Thoracic aorta (tissue), 2 donors: ENCODE measurements at places on chromosomes 5 and 9.
A peak's percentile ranks its signal among the peaks of the same experiment; 100 is the strongest.

GRCh38 chr5:34584165-34584564 lies 72.0 kb upstream of the RAI14 start:
- H3K27me3 ChIP-seq, result no peaks in the 10 kb centered on the region
- no peak for DNase-seq
- H3K4me1 ChIP-seq, result no peaks in the 10 kb centered on the region
- H3K4me3 ChIP-seq, result no peak overlapping the region
- no peaks in the 10 kb centered on the region for H3K36me3 ChIP-seq

DNA sequence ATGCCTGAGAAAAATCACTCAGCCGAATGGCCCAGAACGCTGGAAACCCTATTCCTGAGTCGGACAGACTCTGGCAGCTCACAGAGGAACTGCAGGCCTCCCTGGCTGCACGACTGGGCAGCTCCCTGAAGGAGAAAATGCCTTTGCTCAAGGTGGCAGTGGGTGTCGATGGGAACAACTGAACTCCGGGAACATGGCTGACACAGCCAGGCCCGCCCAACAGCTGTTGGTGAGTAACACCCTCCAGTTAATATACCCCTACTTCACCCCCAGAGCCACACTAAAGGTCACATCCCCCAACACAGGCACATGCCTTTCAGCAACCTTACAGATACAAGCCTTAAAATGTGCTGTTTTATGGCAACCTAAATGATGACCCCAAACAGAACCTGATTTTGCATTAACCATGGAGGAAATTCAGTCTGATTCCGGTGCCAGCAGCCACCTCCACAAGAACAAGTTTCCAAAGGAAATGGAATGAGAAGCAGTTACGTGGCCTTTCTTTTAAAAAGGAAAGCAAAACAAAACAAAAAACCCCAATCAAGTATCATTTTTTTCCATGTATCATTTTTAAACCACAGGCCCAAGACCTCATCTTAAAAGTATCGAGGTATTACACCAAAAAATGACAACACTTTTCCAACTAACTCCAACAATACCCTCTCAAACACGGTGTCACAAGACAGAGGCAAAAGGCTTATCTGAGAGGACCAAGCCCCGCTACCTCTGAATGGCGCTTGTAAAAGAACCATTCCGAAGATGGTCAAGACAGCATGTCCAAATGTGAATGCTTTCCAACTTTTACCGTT lies 3.1 kb downstream of the KLF9 start:
- no peaks in the 10 kb centered on the region for H3K36me3 ChIP-seq
- DNase-seq, result peak; percentile 51
- no peaks in the 10 kb centered on the region for H3K27me3 ChIP-seq
- H3K4me1 ChIP-seq, result peaks cover 41% of the 10 kb centered on the region
- H3K4me3 ChIP-seq, result peak overlapping the region; percentile 92

DNA sequence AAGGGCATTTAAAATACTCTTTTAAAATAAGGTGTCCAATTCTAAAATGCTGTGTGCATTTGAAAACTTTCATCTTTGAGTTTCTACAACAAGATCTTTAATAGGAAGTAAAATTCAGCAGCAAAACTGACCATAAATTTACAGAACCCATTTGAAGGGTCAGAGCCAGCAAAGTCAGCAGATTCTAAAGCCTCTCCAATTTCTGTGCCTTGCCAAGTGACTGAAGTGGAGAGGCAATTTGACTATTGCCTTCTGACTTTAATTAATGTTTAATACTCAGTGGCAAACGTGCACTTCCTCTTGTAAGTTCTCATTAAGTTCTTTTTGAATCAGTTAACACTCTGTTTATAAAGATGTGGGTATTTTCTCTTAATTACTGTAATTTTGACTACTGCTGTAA lies 155.2 kb downstream of the BAAT start:
- no peaks in the 10 kb centered on the region for H3K36me3 ChIP-seq
- no peak overlapping the region for H3K27ac ChIP-seq
- no peak for DNase-seq
- H3K4me3 ChIP-seq, result no peak overlapping the region
- H3K4me1 ChIP-seq, result no peaks in the 10 kb centered on the region

DNA sequence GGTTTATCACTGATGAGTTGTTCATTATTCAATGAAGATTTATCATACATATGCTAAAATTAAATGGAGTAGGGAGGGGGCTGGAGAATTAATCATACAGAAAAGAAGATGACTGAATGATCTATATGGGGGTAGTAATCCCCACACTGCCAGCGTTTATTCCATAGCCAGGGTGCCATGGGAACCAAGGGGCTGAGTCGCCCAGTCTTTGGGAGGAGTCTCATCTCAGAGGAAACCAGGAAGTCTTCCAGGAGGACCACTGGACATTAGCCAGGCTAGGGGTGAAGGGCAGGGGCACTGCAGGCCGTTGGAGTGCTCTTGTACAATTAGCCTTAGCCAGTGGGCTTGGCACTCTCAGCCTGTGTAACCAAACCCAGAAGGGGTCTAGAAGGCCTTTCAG lies 226.5 kb downstream of the ARL15 start:
- no peak overlapping the region for H3K4me3 ChIP-seq
- H3K4me1 ChIP-seq, result peaks cover 3% of the 10 kb centered on the region
- no peaks in the 10 kb centered on the region for H3K36me3 ChIP-seq
- DNase-seq, result no peak
- no peak overlapping the region for H3K27ac ChIP-seq
- no peaks in the 10 kb centered on the region for H3K27me3 ChIP-seq

GRCh38 chr5:2191972-2192371 lies 309.2 kb upstream of the IRX4 start:
- H3K4me3 ChIP-seq, result no peak overlapping the region
- no peaks in the 10 kb centered on the region for H3K27me3 ChIP-seq
- H3K4me1 ChIP-seq, result no peaks in the 10 kb centered on the region
- H3K27ac ChIP-seq, result no peak overlapping the region

GRCh38 chr5:4156889-4157288 lies 561.3 kb downstream of the IRX1 start:
- DNase-seq, result no peak
- no peaks in the 10 kb centered on the region for H3K4me1 ChIP-seq
- no peaks in the 10 kb centered on the region for H3K27me3 ChIP-seq
- no peak overlapping the region for H3K27ac ChIP-seq
- no peaks in the 10 kb centered on the region for H3K36me3 ChIP-seq

GRCh38 chr9:77707383-77708063 lies 59.4 kb upstream of the GNA14 start:
- H3K27me3 ChIP-seq, result no peaks in the 10 kb centered on the region
- H3K4me3 ChIP-seq, result no peak overlapping the region
- H3K4me1 ChIP-seq, result peaks cover 18% of the 10 kb centered on the region
- peak; percentile 65 for DNase-seq
- H3K36me3 ChIP-seq, result no peaks in the 10 kb centered on the region
- H3K27ac ChIP-seq, result peak overlapping the region; percentile 58

GRCh38 chr5:95843733-95844223 lies 21.3 kb upstream of the GLRX start:
- H3K4me3 ChIP-seq, result no peak overlapping the region
- no peak for DNase-seq
- H3K4me1 ChIP-seq, result peaks cover 34% of the 10 kb centered on the region
- H3K27me3 ChIP-seq, result no peaks in the 10 kb centered on the region
- no peaks in the 10 kb centered on the region for H3K36me3 ChIP-seq

GRCh38 chr5:72885824-72886223 lies 69.4 kb downstream of the TNPO1 start:
- H3K27me3 ChIP-seq, result no peaks in the 10 kb centered on the region
- no peak overlapping the region for H3K4me3 ChIP-seq
- H3K27ac ChIP-seq, result no peak overlapping the region

- no peak for DNase-seq
- H3K27ac ChIP-seq, result peak overlapping the region; percentile 59
- peaks cover 66% of the 10 kb centered on the region for H3K4me1 ChIP-seq
- H3K36me3 ChIP-seq, result no peaks in the 10 kb centered on the region
- H3K27me3 ChIP-seq, result no peaks in the 10 kb centered on the region
Measured at GRCh38 chr9:131407717-131408195, 13.9 kb downstream of the PRRC2B start.

- no peaks in the 10 kb centered on the region for H3K36me3 ChIP-seq
- no peaks in the 10 kb centered on the region for H3K27me3 ChIP-seq
- DNase-seq, result no peak
- H3K4me3 ChIP-seq, result no peak overlapping the region
Measured at GRCh38 chr9:134607971-134608370, 33.6 kb upstream of the COL5A1 start.

GRCh38 chr5:116032094-116032517 lies at the start of gene ARL14EPL:
ARL14EPL (plus strand) TSS chr5:116032472; CDS start chr5:116051466, 18,994 bp downstream.
- no peaks in the 10 kb centered on the region for H3K36me3 ChIP-seq
- no peaks in the 10 kb centered on the region for H3K4me1 ChIP-seq
- H3K4me3 ChIP-seq, result no peak within 1 kb of the TSS
- no peaks in the 10 kb centered on the region for H3K27me3 ChIP-seq

DNA sequence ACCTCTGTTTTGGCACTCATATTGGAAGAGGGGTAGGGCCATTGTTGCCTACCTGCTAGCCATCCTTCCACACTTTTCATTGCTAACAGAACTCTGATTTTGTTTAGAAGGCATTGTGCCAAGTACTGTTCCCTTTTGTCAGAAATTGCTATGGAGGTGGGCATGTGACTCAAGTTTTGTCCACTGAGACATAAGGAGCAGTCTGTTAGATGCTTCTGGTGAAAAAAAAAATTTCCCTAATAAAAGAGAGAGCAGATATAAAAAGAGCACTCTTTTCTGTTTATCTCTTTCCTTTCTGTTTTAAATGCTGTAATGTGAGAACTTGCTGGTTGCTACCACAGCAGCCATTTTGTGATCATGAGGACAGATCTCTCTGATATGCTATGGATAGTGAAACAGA lies 21.9 kb upstream of the THG1L start:
- peaks cover 13% of the 10 kb centered on the region for H3K4me1 ChIP-seq
- H3K27ac ChIP-seq, result no peak overlapping the region
- no peak overlapping the region for H3K4me3 ChIP-seq

DNA sequence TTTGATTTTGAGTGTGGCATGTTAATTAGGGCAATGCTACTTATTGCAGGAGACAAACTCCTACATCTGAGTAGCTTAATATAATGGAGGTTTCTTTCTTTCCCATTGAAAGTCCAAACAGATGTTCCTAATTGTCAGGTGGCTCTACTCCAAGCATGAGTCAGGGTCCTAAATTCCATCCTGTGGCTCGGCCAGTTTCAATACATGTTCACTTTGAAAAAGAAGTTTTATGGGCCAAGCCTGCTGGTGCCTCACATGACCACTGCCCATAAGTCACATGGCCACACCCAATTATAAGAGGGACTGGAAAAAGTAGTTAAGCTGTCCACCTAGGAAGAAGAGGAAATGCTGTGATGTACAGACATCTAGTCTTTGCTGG lies 170.4 kb downstream of the ARRDC3 start:
- H3K27ac ChIP-seq, result peak overlapping the region; percentile 39
- H3K36me3 ChIP-seq, result no peaks in the 10 kb centered on the region
- H3K4me1 ChIP-seq, result peaks cover 14% of the 10 kb centered on the region
- peak overlapping the region; percentile 47 for H3K4me3 ChIP-seq

- no peaks in the 10 kb centered on the region for H3K27me3 ChIP-seq
- no peaks in the 10 kb centered on the region for H3K36me3 ChIP-seq
- H3K4me3 ChIP-seq, result no peak overlapping the region
- no peak for DNase-seq
- peaks cover 5% of the 10 kb centered on the region for H3K4me1 ChIP-seq
Measured at GRCh38 chr9:38227656-38228055, 158.6 kb upstream of the SHB start.

DNA sequence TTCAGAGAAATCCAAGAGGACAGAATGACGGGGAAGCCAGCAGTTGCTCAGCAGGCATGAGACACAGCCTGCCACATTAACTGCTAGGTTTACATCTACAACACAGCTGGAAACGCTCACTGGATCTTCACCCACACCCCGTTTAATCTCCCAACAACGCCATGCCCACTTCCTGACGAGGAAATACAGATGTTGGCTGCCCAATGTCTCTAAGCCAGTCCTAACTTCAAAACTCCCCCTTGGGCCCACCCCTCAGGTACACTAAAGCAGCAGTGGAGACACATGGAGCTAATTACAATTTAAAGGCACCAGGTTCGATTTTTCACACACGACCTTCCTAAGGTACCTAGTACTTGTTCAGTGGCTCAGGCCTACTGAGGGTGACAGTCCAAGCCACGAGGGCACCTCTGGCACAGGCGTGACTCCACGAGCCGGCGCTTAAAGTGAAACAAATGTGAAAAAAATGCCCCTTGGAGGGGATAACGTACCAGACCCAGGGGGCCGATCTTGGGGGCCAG lies 904 bp downstream of the RPL12 start:
- peak overlapping the region; percentile 85 for H3K27ac ChIP-seq
- peaks cover 35% of the 10 kb centered on the region for H3K4me1 ChIP-seq
- peaks cover 26% of the 10 kb centered on the region for H3K36me3 ChIP-seq
- peak overlapping the region; percentile 84 for H3K4me3 ChIP-seq

GRCh38 chr9:114050226-114050568 lies 27.9 kb downstream of the AMBP start:
- no peak for DNase-seq
- peaks cover 26% of the 10 kb centered on the region for H3K36me3 ChIP-seq
- H3K4me3 ChIP-seq, result no peak overlapping the region
- H3K27ac ChIP-seq, result no peak overlapping the region
- H3K4me1 ChIP-seq, result no peaks in the 10 kb centered on the region
- no peaks in the 10 kb centered on the region for H3K27me3 ChIP-seq

- no peaks in the 10 kb centered on the region for H3K27me3 ChIP-seq
- DNase-seq, result no peak
- no peak overlapping the region for H3K27ac ChIP-seq
- no peaks in the 10 kb centered on the region for H3K36me3 ChIP-seq
Measured at GRCh38 chr9:99178912-99179872, 42.5 kb downstream of the ALG2 start.

DNA sequence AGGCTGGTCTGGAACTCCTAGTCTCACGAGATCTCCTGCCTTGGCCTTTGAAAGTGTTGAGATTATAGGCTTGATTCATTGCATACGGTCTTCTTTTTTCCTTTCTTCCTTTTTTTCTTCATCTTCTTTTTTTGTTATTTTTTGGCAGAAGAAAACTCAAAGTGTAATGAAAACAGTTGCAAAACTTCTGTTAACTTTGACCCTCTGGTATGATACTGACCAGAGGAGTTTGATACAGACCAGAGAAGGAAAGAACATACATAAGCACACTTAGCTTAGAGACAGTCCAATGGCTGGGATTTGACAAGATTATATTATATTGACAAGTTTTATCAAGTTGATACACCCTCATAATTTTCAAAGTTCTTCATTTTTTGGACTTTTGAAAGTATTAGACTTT lies 181.2 kb downstream of the NFIB start:
- no peak overlapping the region for H3K4me3 ChIP-seq
- H3K27ac ChIP-seq, result no peak overlapping the region
- no peak for DNase-seq
- H3K27me3 ChIP-seq, result no peaks in the 10 kb centered on the region
- H3K36me3 ChIP-seq, result no peaks in the 10 kb centered on the region

GRCh38 chr9:133770076-133770777 lies 32.1 kb upstream of the SARDH start:
- peaks cover 30% of the 10 kb centered on the region for H3K36me3 ChIP-seq
- no peak overlapping the region for H3K27ac ChIP-seq
- H3K4me1 ChIP-seq, result no peaks in the 10 kb centered on the region
- H3K27me3 ChIP-seq, result no peaks in the 10 kb centered on the region
- no peak overlapping the region for H3K4me3 ChIP-seq

DNA sequence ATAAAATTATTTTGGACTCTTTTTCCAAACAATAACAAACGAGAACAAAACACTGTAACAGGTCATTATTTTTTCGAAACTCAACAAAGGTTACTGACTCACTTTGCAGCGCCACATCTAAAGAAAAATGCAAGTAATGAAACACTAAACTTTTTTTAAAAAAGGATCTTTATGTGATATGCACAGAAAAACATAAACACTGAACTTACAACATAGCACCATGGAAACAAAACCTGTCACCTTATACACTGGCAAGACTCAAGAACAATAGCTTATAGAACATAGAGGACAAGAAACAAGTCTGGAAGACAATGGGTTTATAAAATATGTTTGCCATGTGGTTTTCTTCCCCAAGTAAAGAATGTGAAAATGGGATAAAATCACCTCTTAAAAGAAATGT lies 85.2 kb downstream of the AUH start:
- no peak overlapping the region for H3K27ac ChIP-seq
- no peaks in the 10 kb centered on the region for H3K27me3 ChIP-seq
- H3K4me1 ChIP-seq, result no peaks in the 10 kb centered on the region
- no peaks in the 10 kb centered on the region for H3K36me3 ChIP-seq
